ENCODE measurements at places on chromosomes 3 and 15.
A peak's percentile ranks its signal among the peaks of the same experiment; 100 is the strongest.

GRCh38 chr3:172560026-172560425, 36.8 kb upstream of the TNFSF10 start:
- no peak for DNase-seq

DNA sequence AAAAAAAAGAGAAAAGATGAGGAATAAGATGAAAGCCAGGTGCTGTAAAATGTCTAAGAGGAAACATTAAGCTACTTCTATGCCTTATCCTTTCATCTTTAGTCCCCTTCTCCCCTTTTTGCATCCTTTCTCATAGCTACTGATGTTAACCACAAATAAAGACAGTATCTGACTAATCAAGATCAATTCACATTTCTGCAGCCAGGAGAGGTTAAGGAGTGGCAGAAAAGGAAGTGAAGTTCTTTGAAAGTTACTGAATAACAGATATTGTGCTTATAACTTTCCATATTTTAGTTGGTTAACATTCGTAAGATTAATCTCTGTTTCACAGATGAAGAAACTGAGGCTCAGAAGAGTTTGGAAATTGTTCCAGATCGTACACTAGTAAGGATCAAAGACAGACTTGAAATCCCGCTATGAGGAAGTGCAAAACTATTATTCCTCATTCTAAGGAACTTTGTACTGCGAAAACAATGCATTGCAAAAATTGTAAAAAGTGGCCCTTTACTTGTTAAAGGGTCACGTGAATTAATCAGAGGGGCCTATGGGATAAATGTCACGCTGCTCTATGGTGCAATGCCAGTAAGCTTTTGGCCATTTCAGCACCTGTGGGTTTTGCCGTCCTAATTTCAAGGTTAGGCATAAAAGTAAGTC, 117.7 kb upstream of the GRM7 start:
- no peak for DNase-seq

DNA sequence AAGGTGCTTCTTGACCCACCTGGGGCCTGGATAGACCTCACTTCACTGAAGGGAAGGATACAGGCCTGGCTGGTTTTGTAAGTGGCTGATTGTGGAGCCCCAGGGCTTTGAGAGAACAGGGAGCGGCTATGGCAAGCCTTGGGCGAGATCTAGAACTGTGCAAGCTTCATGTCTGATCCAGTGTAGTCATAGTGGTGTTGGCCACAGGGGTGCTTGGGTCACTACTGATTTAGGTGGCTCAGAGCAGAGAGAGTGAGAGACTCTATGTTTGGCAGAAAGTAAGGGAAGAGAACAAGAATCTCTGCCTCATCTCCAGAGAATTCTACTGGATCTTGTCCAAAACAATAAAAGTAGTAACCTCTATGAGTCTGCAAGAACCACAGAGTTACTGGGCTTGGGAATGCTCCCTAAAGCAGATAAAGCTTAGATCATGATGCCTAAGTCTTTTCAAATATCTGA, 394.2 kb upstream of the EPHA3 start:
- DNase-seq, result no peak

GRCh38 chr3:196208942-196209695, 2.1 kb downstream of the ZDHHC19 start:
- DNase-seq, result no peak

DNA sequence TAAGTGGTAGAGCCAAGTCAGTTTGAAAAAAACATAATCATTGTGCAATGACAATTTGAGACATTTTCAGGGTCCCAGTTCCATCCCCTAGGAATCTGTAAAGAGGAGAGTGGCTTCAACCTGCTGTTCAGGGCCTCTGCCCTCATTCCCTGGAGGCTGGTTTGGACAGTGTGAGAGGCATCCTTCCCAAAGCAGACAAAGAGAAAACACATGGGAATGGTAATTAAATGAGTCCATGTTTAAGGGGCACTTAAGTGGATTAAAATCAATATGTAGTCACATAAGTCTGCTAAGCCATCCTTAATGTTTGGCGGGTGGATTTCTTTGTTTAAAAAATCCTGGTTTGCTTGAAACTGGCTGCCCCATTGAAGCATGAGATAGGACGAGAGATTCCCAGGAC, 146.3 kb upstream of the CTDSPL start:
- no peak for DNase-seq

GRCh38 chr3:28053759-28054158, 187.7 kb upstream of the CMC1 start:
- DNase-seq, result no peak

- no peak for DNase-seq
These were observed 463.5 kb downstream of the FOXP1 start for GRCh38 chr3:71120012-71120411.

- no peak for DNase-seq
These were observed 17.7 kb downstream of the MUC20 start for GRCh38 chr3:195738274-195739044.

- no peak for DNase-seq
These were observed 33.4 kb upstream of the RAD18 start for GRCh38 chr3:8996681-8997121.

- DNase-seq, result no peak
These were observed 43.4 kb downstream of the GOLGA6A start for GRCh38 chr15:74038707-74039655.

DNA sequence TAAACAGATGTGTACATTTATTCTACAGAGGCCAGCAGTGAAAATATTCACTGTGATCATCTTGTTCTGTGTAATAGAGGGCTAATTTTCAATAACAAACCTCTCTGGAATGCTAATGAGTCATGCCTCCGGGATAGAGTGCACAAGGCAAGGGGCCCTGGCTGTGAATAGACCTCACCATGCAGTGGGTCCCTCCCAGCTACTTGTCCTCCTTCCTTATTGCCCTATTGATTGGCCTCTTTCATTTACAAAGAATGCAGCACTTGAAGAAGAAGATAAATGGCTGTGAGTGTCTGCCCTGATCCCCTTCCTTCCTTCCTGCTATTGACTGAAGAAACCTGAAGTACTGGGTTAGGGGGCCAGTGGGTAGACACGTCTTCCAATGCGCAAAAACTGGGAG, 436.3 kb downstream of the WDR72 start:
- DNase-seq, result no peak

DNA sequence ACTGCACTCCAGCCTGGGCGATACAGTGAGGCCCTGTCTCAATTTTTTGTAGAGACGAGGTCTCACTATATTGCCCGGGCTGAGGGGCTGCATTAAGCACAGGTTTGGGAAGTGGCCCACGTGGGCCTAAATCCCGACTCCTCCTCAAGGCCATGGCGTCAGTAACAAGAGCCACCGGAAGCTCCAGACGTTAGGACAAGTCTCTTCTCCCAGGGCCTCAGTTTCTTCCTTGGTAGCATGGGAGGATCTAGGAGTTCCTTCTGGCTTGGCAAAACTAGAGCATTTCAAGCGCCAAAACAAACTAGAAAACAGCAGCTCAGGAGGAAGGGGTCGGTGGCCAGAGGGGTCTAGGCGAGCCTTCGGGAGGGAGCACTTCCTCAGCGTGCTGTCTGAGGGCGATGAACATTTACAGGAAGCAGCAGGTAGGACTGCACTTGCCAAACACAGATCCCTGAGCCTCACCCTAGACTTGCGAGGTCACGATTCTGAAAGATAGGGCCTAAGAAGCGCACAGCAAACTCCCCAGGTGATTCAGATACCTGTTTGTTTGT, 536 bp downstream of the SNAPC5 start:
- DNase-seq, result peak; percentile 39

GRCh38 chr3:15071699-15072098, 6.6 kb upstream of the MRPS25 start:
- DNase-seq, result no peak

DNA sequence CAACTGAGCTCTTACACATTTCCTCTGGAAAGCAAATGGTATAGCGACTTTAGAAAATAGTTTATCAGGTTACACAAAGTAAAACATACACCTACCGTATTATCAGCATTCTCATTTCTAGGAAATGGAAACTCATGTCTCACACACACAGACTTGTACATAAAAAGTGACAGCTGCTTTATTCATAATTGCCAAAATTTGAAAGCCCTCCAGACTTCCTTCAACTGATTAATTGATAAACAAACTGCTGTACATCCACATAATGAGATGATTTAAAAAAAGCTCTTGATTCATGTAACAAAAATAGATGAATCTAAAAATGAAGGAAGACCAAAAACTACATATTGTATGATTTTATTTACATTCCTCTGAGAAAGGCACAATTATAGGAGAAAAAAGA, 425.5 kb downstream of the GABRG3 start:
- DNase-seq, result no peak

- DNase-seq, result no peak
These were observed 121.4 kb upstream of the BFSP2 start for GRCh38 chr3:133278260-133279043.

DNA sequence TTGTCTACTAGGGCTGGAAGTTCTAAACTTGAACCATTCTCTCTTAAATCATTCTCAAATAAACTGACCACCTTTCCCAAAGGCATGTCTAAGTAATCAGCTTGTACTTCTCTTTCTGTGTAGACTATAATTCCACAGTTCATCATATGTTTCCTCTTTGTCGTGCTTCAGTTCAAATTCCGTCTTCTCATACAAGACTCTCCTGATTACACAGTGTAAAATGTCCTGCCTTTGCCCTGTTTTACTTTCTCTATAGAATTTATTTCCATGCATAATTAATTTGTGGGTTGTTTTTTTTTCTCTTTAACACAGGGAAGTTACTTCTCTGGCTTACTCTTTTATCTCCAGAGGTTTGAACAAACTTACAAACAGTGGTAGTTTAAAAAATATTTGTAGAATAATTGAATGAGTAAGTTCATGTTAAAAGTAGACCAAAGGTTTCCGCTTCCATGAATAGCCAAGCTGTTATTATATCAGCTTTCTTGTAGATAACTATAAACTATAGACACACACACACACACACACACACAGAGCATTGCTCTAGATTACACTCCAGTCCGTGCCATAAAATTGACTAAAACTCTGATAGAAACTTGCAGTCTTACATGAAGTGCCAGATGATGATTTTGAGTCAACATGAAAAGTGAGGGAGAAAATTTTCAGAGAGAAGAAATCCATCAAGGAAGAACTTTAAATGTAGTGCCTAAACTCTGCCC, 119.0 kb downstream of the SUCNR1 start:
- no peak for DNase-seq

- peak; percentile 84 for DNase-seq
These were observed 40.4 kb downstream of the WHAMM start for GRCh38 chr15:82849556-82850512.

DNA sequence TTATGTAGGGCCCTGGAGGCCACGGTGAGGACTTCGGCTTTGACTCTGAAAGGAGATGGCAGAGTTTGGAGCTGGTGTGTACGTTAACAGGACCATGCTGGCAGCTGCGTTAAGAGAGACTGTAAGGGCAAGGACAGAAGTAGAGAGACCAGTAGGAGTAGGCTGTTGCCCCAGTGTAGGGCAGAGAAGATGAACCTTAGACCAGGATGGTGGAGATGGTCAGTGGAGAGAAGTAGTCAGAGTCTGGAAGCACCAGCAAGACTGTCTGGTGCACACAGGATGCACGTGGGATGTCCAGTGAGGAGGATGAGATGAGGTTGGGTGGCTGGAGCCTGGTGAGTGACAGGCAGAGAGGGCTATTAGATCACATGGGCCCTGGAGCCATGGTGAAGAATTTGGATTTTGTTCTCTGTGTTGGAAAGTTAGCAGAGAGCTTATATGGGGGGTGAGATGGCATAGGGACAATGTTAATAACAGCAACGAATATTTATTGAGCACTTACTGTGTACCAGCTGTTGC, 150.1 kb downstream of the IGF1R start:
- no peak for DNase-seq

DNA sequence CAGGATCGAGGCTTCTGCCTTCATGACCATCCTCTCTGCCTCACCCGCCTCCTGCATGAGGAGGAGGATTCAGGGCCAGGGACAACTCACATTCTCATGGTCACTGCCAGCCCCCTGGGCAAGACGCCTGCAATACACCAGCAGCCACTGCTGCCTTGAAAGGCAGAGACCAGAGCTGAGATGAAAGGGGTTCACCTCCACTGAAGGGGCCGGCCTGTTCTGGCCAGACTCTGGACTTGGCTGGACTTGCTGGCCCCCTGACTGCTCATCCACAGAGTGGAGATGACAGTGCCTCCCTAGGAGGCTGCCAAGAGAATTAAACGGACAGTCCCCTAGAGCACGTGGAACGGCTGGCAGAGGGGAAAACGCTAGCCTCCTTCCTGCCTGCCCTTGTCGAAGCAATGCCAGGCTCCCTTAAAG, 35.2 kb downstream of the MGLL start:
- DNase-seq, result no peak

GRCh38 chr15:73442421-73442820, 543 bp upstream of the REC114 start:
- DNase-seq, result no peak

- no peak for DNase-seq
These were observed 19.0 kb upstream of the DIPK2A start for GRCh38 chr3:143952569-143953072.

- DNase-seq, result no peak
These were observed 23.5 kb downstream of the PYDC2 start for GRCh38 chr3:191484461-191484860.

DNA sequence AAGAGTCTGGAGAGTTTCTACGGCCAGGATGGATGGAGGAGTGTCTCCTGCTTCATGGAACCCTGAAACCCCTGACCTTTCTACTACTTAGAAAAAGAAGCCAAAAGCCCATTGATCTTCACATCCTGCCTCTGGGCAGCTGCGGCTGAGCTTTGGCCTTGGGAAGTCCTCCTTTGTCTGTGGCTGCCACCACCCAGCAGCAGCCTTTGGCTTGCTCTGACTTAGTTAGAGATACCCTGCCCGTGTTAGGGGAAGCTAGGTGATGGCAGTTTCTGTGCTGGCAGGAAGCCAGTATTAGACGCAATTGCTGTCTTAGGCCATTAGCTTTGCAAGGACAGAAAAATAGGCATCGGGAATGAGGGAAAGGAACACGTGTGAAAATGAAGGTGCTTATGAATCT, 18.8 kb downstream of the APH1B start:
- no peak for DNase-seq

- no peak for DNase-seq
These were observed 215.3 kb upstream of the CGNL1 start for GRCh38 chr15:57160823-57161560.

DNA sequence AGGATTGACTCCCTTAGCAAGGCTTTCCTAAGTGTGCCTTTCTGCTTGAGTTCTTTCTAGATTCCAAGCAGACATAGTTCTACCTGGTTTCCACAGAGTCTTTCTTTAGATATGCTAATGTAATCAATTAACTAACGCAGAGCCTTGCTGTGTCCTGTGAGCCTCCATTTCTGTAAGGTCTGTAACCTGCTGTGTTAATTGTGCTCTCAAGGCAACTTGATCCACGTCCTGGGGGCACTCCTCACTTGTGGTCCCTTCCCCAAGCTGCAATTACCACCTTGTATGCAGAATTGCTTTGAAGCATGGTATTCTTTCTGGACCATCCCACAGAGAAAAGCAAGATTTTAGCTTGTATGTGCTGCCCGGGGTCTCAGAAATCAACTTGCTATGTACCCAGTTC, 29.5 kb upstream of the THSD4 start:
- DNase-seq, result no peak

- peak; percentile 15 for DNase-seq
These were observed 730 bp downstream of the HIGD1A start for GRCh38 chr3:42803414-42804105.

DNA sequence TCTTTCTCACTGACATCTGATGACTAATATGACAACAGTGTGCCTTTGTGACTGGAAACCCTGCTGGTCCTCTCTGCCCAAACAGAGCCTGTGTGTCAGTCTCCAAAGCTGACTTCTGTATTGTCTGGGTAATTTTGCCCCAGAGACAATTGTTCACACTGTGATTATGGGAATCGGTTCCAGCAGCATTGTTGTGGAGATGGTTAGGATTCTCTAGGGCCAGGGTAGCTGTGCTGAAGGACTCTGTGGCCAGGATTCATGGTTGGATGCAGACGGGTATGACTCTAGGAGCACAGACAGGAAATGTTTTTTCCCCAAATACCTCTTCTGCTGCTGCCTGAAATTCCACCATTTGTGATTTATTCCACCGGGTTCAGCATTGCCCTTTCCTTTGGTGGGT, 57.5 kb upstream of the ITGA11 start:
- DNase-seq, result no peak
